G401 (cell line): ENCODE measurements at places on chromosomes 1 and 21.

GRCh38 chr1:158732524-158732923, 12.0 kb upstream of the OR6K3 start:
- DNase-seq, result no peak

- DNase-seq, result no peak
These were observed 49.6 kb downstream of the UBE2T start for GRCh38 chr1:202291961-202292712.

GRCh38 chr1:66182551-66183178, 351.3 kb upstream of the SGIP1 start:
- DNase-seq, result no peak

DNA sequence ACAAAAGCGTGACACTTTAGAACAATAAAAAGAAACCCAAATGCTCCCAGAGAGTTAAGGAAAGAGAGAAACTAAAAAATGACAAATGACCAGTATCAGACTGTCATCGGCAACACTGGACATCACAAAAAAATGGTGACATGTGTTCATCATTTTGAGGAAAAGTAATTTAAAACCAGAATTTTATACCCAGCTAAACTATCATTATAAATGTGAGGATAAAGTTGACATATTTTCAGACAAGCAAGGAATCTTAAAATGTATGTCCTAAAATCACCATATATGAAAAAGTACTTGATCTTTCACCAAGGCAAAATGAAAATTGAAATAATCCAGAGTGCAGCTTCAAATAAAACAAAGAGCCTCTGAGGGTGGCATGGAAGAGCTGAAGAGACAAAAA, 1.3 kb upstream of the KRTAP10-11 start:
- DNase-seq, result no peak

- DNase-seq, result no peak
These were observed 604 bp downstream of the FGR start for GRCh38 chr1:27634177-27634984.

DNA sequence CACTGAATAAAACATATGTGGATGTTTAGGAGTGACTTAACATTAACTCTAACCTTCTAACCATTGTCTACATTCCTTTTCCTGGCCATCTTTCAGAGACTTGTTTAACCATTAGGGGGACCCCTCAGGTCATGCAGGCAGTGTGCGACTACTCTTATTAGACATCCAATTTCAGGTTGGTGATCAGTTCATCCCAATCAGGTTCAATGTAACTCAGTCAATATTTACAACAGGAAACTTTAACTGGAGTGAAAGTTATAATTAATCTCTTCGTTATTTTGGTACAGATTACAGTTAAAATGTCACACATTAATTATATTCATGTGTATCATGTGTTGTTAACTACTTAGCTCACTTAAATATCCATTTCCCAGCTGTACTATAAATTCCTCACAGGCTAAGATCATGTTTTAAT, 68.8 kb upstream of the RGS1 start:
- peak; percentile 25 for DNase-seq

DNA sequence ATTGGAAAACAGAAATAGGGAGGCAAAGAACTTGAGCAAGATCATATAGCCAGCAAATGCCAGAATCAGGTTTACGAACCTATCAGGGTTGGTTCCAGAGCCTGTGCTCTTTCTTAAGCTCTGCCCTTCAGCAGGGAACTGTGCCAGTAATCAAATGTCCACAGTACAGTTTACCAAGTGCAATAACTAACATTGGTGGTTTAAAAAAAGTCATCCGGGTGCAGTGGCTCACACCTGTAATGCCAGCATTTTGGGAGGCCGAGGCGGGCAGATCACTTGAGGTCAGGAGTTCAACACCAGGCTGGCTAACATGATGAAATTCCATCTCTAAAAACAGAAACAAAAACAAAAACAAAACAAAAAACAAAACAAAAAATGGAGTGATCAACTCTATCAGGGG, 182.7 kb downstream of the LMX1A start:
- no peak for DNase-seq

GRCh38 chr1:9061252-9061960, 8.0 kb downstream of the SLC2A5 start:
- no peak for DNase-seq

- DNase-seq, result no peak
These were observed 108.0 kb downstream of the SDCCAG8 start for GRCh38 chr1:243363832-243364231.

DNA sequence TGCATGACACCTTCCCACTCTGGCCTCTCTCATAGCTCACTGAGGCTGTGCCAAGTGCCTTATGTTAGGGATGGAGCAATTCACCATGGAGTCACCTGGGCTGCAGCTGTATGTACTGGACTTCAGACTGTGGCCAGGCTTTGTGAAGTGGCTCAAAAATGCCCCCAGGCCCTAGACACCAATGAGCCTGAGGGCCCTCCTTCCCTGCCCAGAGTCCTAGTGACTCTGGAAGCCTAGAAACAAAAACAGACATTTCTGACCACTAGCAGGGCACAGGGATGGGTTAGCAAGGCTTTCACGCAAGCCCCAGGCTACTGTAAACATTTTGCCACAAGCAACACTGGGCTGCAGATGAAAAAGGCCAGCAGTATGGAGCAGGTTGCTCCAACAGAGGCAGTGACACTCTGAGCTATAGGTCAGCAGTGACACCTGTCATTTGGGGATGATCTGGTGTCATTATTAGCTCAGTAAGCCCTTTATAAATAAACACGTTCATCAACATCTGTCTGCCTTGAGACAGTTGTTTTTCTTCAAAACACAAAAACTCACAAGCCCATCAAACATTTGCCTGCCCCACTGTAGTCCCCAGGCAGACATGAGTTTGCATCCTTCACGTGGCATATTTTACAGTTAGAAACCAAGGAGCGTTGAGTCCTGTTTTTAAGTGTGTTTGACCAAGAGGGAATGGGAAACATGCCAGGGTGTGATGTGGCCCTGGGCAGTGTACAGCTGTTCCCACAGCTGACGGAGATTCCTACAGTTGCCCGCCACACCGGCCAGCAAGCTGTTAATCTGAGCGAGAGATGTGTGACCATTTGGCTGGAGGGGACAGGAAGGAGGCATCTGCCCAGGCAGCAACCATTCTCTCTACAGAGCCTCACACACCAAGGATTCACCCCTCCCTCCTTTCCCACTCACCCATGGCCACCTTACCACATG, 66.8 kb downstream of the KCNN3 start:
- DNase-seq, result no peak

GRCh38 chr21:30382201-30382600, 10.1 kb upstream of the KRTAP13-2 start:
- DNase-seq, result no peak

- DNase-seq, result no peak
These were observed 29.7 kb upstream of the PYHIN1 start for GRCh38 chr1:158901623-158902022.

DNA sequence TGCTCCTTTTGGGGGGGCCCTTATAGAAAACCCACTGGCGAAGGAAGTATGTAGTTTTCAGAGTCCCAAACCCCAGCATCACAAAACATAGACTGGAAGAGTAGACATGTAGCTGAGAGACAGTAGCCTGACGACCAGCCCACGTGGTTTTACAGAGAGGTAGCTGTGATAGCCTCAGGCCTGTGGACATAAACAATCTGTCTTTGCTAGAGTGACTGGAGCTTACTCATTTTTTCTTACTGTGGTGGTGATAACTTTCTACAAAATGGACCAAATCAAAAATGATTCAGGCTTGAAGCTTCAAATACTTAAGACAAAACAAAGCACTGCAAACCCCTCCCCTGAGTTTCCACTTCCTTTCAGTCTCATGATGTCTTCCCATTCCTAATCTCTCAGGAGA, 497.0 kb downstream of the RWDD3 start:
- DNase-seq, result no peak

DNA sequence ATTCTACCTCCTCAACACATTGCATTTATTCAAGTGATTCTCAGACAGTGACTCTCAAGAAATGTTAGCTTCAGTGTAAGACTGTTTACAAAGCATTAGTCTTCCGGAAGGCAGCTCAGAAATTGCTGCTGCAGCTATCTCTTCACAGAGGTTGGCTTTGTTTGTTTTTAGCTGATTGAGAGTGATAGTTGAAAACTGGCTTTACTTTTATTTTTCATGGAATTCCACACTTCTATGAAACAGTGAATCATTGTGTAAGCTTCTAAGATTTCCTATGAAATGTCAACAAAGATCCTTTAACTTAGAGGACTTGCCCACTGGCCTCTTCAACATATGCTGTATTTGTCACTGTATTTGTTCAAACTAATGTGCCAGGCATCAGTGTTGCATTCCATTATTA, 121.3 kb downstream of the TNNI3K start:
- DNase-seq, result no peak

DNA sequence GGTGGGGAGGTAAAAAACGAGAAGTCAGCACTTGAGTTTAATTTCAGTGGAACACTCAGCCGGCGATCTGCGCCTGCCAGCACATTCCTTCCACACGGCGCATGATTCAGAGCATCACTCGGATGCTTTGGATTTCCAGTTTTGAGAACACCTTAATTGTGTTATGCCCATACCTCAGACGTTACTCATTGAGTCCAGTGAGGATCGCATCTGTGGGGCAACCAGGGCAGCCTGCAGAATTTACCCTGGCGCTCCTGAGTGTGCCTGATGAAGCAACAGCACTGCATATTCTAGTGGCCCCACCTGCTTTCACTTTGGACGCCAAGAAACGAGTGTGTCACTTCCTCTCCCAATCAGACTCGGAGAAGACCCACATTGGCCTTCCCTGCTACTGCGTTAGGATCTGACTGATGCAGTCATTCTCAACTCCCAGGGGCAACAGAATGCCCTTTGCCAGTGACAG, 19.9 kb downstream of the FAM89A start:
- no peak for DNase-seq
